Activated naive CD4-positive, alpha-beta T cell treated with anti-CD3 and anti-CD28 coated beads, Interleukin-2, amount 50 U/mL, for 72 hours (primary cell): ENCODE measurements at places on chromosomes 11 and 22. TPM values are rescaled to one million over a fixed set of nuclear protein-coding genes. Genes with fewer than 3 reads are reported as not detected.

KIF18A gene
- 30.8 TPM for total RNA-seq

ANKK1 gene
- not detected for total RNA-seq

TMEM109 gene
- 95.1 TPM for total RNA-seq

DGCR6L gene
- 29.6 TPM for total RNA-seq

SPON1 gene
- 0.19 TPM for total RNA-seq

OR8G5 gene
- total RNA-seq: not detected

ART5 gene
- not detected for total RNA-seq

DEUP1 gene
- not detected for total RNA-seq

IFITM1 gene
- total RNA-seq: 91.3 TPM

PHF21B gene
- not detected for total RNA-seq

CCDC89 gene
- not detected for total RNA-seq

NUDT22 gene
- 87.4 TPM for total RNA-seq

TMPRSS6 gene
- 27.8 TPM for total RNA-seq

ACRV1 gene
- total RNA-seq: not detected

TNNT3 gene
- total RNA-seq: 12.9 TPM
